ENCODE measurements at places on chromosomes 5 and 9. TPM values are rescaled to one million over a fixed set of nuclear protein-coding genes. Genes with fewer than 3 reads are reported as not detected.

GRCh38 chr5:79931409-79931808, 59.7 kb downstream of the MTX3 start:
- no peak for DNase-seq

GRCh38 chr5:124289641-124290311, 456.7 kb downstream of the ZNF608 start:
- no peak for DNase-seq

Gene NDST1
- 58.6 TPM for total RNA-seq

- no peak for DNase-seq
Observed at GRCh38 chr9:129731477-129732085, 21.3 kb downstream of the PTGES start.

DNA sequence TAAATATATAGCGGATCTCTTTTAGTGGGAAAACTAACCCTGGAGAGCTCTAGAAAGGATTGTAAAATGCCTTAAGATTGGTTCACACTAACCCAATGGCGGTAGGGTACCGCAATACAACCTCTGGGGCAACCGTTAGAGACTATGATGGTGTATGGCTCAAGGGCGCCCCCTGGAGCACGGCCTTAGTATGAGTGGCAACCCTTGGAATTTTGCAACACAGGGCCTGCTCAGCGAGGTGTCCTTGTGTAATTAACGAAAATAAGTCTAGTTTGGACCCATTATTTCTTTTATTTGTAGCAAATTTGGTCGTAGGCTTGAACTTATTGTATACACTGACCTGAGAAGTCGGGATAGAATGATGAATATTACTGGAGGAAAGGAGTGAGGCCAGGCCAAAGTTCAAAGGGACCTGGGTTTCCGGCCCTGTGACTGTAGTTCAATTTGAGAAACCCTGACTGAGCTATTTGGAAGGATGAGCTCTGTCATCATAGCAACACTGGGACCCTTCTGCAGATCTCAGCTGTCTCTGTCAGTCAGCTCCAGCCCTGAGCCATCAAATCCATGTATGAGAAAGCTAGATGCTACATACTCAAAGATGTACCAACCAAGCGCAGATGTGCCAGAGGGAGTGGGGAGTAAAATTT, 54.8 kb downstream of the CAMK4 start:
- DNase-seq: peak; percentile 51

DNA sequence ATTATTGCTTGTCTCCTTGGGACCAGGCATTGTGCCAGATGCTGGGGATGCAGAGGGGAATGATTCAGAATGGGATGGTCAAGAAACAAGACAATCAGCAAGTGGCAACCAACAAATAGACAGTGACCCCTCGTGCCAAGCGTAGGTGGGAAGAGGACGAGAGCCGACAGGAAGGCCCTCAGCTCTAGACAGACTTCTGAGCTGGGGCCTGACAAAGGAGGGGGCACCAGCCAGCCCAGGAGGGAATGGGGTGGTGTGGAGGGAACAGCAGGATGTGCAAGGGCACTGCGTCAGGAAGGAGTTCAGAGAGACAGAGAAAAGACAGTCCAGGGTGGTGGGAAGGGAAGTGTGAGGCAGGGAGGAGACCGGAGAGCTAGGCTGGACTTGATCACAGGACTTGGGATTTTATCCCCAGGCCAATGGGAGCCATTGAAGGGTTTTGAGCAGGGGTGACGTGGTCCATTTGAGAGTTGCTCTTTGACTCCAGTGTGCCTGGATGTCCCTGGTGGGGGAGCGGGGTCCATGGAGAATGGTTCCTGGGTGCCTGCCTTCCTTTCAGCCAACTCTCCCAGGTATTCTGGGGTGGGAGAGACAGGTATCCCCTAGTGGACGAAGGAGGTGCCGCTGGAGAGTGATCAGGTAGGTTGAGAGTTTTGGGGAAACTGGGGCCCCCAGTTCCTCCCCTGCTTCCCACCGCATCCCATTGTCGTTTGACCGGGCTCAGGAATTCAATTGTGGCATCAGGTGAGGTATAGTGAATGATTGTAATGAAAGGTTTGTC, 79.3 kb upstream of the ZNF618 start:
- no peak for DNase-seq

Gene AGXT2
- total RNA-seq: not detected

- no peak for DNase-seq
Observed at GRCh38 chr5:151139015-151139414, 18.6 kb downstream of the ANXA6 start.

- peak; percentile 71 for DNase-seq
Observed at GRCh38 chr9:6098431-6098830, 83.0 kb upstream of the RANBP6 start.

DNA sequence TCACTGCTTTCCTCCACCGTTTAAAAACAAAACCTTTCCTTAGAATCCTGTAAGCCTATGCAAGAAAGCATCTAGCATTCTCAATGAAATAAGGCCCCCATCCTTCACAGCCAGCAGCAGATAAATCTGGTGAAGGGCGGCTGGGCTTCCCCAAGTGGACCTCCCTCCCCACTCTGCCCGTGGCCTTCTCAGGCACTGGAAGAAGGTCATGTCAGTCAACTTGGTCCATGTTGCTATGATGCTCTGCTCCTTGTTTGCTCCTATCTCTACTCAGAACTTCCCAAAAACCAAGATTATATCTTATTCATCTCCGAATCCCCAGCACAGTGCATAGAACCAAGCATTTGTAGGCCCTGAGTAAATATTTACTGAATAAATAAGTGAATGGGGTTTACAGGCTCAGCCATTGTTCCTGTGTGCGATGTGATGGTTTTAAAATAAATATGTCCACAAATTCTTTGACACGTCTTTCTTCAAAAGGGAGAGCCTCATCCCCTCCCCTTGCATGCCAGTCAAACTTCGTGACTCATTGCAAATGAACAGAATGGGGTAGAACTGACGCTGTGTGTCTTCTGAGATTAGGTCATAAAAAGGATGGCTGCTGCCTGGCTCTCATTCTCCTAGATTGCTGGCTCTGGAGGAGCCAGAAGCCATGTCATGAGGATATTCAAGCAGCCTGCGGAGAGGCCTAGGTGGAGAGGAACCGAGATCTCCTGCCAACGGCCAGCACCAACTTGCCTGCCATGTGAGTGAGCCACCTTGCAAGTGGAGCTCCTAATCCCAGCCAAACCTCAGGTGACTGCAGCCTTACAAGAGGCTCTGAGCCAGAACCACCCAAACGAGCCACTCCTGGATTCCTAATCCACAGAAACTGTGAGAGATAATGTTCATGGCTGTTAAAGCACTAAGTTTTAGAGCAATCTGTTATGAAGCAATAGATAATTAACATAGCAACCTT, 70.5 kb downstream of the MED27 start:
- peak; percentile 34 for DNase-seq

Gene GRIA1
- 0.13 TPM for total RNA-seq

All from HT1080 (cell line).